Activated CD4-positive, alpha-beta T cell treated with anti-CD3 and anti-CD28 coated beads, Interleukin-2, amount 50 U/mL, for 4 hours (primary cell): ENCODE measurements at places on chromosomes 11 and 22.
A peak's percentile ranks its signal among the peaks of the same experiment; 100 is the strongest.

- DNase-seq = no peak
Measured at GRCh38 chr22:30185549-30185948, 61.0 kb downstream of the LIF start.

DNA sequence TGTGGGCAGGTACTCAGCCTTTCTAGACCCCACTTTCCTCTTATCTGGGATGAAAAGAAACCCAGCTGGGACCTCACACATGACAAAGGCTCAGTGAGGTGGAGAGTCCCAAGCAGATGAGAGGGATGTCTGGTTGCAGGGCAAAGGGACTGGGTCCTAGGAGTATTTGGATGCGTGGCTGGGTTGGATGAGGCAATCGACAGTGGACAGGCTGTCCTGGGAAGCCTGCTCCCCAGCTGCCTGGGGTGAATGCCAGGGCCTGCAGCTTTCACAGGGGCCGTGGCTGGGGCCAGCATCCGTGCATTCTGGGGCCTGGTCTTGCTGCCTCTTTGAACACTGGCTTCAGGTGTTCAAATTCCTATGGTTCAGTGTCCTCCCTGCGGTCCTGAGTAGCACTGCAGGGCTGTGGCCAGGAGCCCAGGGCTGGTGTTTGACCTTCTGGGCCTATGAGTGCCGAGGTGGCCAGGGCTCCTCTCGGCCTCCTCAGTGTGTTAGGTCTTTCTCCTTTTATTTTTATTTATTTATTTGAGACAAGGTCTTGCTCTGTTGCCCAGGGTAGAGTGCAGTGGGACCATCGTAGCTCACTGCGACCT, 65.3 kb downstream of the MCM5 start:
- DNase-seq = no peak

- no peak for DNase-seq
Measured at GRCh38 chr11:34658071-34659015, 37.5 kb downstream of the EHF start.

GRCh38 chr22:42364604-42365110, 67.5 kb downstream of the NFAM1 start:
- no peak for DNase-seq

- DNase-seq = no peak
Measured at GRCh38 chr11:57979532-57980079, 44.1 kb upstream of the OR9Q1 start.

- no peak for DNase-seq
Measured at GRCh38 chr11:80625563-80625962, 1184.7 kb upstream of the TENM4 start.

GRCh38 chr11:95994329-95994728, 70.4 kb upstream of the MTMR2 start:
- DNase-seq = no peak

- no peak for DNase-seq
Measured at GRCh38 chr11:37657645-37658044, 1059.6 kb upstream of the RAG2 start.

- DNase-seq = no peak
Measured at GRCh38 chr11:105144887-105145286, 5.3 kb upstream of the CARD18 start.

DNA sequence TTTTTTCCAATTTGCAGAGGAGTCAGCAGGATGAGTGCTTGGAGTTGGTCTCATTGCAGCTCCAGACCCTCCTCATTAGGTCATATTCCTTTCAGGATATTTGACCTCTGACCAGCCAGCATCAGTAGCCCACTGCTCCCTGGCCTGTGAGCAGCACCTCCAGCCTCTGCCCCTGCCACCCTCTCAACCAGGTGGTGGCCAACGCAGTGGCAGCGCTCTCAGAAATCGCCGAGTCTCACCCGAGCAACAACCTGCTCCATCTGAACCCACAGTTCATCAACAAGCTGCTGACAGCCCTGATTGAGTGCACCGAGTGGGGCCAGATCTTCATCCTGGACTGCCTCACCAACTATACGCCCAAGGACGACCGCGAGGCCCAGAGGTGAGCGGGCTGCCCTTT, 27.0 kb downstream of the C22orf42 start:
- no peak for DNase-seq

- DNase-seq = no peak
Measured at GRCh38 chr22:23686416-23687024, 4.3 kb upstream of the RGL4 start.

DNA sequence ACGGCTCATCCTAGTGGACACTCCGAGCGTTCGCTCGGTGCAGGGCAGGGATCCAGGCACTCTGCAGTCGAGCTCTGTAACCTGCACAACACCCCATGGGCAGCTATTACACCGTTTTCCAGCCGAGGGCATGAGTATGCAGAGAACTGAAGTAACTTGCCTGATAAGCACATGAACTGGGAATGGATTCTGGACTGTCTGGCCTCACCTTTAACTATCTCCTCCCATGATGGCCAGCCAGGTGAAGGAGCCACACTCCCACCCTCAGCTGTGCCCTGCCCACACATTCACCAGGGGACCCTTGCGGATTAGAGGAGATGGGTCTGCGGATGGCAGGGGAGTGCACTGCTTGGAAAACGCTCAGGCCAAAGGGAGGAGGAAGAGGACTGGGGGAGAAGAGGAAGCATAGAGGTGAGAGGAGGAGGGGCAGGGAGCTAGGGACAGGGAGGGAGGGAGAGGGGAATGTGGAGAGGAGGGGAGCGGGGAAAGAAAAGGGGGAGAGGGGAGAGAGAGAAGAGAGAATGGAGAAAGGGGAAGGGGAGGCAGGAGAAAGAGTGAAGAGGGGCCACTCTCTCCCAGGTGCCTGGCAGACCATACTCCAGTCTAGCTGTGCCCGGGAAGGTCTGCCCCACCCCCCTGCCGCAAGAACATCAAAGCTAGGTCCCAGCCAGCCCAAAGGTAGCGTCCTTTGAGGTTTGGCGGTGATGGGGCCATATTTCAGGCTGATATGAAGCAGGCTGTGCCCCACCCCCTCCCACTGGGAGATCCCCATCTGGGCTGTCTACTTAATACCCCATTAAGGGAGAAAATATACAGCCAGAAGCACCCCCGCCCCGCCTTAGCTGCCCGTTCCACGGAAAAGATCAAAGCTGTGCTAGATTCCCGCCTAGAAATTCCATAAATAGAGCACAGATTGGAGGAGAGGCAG, 33.2 kb upstream of the TCF20 start:
- DNase-seq = no peak

GRCh38 chr11:61695917-61696316, 15.7 kb downstream of the DAGLA start:
- peak; percentile 95 for DNase-seq

- DNase-seq = no peak
Measured at GRCh38 chr11:84714316-84714780, 912.8 kb downstream of the DLG2 start.

DNA sequence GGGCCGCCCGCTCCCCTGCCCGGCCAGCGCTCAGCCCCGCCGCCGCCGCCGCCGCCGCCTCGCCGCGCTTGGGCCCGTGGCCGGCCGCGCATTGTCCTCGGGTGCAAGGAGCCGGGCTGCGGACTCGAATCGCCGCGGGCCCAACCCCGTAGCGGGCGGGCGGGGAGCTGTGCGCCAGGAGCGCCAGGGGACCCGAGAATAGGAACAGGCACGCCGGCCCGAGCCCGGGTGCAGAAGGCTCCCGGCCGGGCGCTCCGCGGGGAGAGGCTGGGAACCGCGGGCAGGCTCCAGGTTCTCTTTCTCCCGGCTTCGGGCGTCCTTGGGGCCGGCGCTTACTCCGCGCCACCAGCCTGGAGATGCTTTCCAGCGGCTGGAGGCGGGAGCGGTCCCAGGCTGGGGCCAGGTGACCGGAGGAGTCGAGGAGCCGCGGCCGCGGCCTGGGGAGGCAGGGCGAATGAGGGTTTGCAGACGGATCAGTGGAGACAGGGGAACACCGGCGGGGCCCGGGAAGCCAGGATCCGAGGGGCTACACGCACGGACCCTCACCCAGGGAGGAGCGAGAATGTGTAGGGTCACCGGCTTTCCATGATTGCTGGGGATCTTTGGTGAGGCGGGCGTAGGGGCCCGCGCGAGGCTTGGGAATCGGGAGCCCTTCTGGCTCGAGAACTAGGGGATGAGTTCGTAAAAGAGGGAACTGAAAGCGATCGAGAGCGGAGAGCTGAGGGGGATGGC, 726 bp downstream of the PKNOX2 start:
- no peak for DNase-seq

DNA sequence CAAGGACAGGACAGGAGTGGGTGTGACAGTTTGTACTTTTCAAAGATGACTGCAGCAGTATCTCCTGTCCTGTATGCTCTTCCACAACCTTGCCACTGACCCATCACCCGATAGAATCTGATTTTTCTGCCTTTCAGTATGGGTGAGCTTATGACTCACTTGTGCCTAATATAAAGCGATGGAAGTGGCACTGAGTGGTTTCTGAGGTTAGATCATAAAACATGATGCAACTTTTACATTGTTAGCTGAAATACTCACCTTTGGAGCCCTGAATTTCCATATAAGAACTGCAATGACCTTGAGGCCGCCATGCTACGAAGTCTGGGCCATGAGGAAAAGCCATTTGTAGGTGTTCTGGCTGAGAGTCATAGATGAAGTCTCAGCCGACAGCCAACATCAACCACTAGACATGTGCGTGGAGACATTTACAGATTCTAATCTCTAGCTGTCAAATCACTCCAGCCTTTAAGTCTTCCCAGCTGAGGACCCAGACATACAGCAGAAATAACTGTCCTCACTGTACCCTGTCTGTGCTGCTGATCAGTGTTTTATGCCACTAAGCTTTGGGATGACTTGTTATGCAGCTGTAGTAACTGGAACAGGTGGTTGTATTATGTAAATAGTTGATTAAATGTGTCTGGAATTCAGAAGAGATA, 105.9 kb upstream of the ARHGAP20 start:
- DNase-seq = no peak

DNA sequence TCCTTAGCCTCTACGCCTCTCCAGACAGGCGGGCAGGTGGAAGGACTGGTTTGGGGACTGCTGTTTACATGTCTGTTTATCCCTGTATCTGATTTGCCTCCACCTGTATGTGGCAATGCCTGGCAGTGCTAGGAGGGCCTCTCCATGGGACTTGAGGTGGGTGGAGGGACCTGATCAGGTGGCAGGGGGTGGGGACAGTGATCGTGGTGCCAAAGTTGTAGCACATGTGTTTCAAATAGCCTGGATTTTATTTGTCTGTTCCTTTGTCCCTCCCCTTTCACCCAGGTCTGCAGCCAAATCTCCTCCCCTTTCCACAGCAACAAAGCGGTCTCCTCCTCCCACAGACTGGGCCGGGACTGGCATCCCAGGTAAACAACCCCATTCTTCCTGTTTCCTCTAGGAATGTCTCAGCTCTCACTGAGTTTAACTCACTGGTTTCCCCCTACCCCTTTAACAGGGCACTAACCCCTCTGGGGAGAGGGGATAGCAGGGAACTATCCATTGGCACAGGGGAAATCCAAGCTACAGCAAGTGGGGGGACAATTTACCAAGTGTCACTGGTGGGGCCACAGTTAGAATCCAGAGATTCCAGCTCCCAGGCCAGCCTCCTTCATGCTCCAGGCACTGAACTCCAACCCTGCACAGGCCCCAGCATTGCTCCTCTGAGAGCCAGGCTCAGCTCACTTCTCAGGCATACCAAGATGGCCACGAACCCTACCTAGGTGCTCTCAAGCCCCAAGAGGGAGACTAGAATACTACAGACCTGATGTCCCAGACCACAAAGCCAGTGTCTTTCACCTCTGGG, 22.9 kb upstream of the TLCD5 start:
- DNase-seq = no peak

- DNase-seq = no peak
Measured at GRCh38 chr11:15507592-15507991, 392.9 kb downstream of the INSC start.

DNA sequence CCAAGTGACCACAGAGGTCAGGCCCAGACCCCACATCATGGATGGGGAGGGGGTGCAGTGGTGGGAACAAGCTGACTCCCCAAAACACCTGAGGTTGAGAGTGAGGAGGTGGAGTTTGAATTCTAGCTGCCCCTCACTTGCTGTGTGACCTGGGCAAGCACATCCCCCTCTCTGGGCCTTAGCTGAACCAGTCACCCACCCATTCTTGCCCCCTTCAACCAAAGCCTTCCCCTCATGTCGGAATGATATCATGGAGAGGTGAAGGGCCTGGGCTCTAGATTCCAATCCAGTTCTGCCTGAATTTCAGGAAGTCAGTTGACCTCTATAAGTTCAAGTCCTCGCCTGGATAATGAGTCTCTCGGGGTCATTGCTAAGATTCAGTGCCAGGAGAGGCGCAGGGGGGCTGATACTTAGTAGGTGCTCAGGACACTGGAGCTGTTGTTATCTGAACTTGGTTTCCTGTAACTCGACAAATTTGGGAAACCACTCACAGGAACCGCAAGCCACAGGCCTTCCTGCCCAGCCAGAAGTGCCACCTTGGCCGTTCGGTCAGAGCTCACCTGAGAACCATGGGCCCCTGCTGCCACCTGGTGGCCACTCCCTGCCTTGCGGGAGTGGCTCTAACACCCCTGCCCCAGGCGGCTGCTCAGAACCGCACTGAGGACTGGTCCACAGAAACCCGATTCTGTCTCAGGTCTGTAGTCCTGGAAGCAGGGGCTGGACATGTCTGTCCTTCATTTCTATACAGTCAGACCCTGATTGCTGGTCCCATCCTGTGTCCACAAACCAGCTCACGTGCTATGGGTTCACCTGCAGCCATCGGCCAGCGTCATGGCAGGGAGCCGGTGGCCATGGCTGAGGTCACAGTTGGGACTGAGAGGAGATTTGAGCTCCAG, 6.9 kb downstream of the CDC42EP1 start:
- DNase-seq = peak; percentile 85

DNA sequence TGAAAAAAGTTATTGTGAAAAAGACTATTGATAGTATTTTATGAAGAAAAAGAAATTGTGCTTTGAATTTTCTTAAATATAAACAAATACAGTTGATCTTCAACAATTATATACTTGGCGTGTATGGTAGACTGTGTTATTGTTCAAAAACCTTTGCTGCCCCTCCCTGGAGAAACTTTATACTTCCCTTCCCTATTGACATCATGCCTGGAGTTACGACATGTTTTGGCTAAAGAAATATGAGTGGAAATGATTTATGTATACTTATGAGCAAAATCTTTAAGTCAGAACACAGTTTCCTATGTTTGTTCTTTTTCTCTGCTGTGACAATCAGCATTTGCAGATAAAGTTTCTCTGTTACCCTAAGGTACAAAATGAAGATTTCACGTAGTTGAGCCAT, 243.8 kb downstream of the TMEM135 start:
- DNase-seq = no peak

DNA sequence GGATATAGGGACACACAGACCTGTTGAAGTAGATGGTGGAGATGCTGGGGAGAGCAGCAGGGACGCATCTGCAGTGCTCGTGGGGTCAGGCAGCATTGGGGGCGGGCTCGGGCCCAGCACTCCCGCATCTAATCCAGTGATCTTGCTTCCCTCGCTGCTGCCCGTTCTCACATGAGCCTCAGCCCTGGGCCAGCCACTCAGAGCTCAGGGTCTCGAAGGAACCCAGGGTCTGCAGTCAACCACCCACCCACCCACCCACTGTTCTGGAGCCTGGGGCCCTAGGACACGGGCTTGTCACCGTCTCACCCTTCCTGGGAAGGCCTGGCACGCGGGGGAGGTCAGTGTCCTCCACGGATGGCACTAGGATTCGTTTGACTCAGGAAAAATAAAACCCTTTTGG, 406.0 kb downstream of the TBC1D22A start:
- DNase-seq = no peak
